H54 (cell line): ENCODE measurements at places on chromosomes 7 and 10.

- DNase-seq = peak; percentile 43
Measured at GRCh38 chr7:106848851-106849442, 16.1 kb upstream of the PIK3CG start.

DNA sequence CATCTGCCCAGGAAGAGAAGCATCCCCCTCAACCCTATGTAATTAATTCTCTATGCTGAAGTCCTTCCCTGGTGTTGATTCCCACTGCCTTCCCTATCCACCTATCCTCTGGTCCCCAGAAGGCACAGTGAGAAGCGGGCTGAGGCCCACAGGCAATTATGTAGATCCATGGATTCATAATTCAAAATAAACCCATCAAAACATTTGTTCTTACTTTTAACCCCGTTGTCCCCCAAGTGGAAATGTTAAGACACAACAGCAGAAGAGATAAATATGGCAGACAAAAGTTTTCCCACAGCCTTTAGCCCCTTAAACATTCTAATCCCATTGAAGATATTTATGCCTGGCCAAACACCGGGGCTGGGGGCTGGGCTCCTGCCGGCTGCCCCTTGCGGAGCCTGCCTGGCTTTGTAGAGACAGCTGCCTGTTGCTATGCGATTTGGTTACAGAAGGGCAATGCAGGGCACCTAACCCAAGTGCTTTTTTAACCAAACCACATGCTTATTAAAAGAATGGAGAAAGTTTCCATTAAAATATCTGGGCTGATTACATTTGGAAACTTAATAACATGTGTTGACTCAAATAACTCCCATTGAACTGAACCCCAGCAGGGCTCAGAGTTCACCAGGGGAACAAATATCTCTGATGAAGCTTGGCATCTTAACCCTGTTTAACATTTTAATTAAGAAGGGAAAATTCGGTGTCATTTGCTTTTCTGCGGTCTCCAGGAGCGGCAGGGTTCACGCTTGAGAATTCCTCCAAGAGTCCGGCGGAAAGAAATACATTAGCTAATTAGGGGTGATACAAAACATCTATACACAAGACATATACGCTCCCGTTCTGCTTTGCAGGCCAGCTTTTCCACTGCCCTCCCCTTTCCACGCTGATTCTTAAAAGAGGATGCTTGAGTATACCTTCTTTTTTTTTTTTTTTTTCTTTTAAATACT, 110.8 kb upstream of the FGFR2 start:
- no peak for DNase-seq

- DNase-seq = no peak
Measured at GRCh38 chr7:152000191-152000590, 25.3 kb upstream of the GALNT11 start.

- no peak for DNase-seq
Measured at GRCh38 chr7:140036224-140036962, 26.4 kb downstream of the PARP12 start.

GRCh38 chr7:136964347-136964746, 95.9 kb downstream of the CHRM2 start:
- no peak for DNase-seq

DNA sequence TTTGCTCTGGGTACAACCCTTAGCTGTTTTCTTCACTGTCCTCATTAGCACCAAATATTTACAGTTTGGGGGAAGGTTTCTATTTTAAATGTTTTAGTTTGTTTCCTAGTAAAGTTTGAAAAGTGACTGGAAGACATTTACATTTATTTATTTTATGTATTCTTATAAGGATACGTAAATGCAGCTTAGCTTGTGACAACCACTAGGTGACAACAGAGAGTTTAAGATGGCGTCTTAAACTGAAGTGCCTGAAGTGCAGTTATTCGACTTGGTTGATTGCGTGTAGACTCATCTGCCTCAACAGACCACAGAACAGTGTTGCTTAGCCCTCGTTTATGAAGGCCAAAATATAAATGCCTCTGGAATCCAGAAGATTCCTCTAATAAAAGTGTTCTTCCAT, 378.2 kb upstream of the MYO3A start:
- no peak for DNase-seq

- DNase-seq = no peak
Measured at GRCh38 chr7:122448893-122449589, 144.5 kb upstream of the FEZF1 start.

DNA sequence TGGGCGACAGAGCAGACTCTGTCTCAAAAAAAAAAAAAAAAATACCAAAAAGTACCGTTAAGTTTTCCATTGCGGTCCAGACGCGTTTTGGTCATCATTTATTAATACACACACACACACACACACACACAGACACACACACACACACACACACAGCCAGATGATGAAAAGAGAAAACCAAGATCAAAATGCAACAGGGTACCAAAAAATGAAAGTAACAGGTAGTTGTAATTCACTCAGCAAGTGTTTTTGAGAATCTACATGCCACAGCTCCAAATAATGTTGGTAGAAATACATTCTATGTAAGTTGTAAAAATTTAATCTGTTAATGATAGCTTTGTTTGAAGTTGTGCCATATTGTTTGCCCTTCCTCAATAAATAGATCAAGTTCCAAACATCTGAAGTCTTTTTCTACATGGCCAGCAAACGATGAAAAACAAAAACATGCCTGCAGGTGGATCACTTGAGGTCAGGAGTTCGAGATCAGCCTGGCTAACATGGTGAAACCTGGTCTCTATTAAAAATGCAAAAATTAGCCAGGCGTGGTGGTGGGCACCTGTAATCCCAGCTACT, 9.4 kb downstream of the YWHAG start:
- no peak for DNase-seq

DNA sequence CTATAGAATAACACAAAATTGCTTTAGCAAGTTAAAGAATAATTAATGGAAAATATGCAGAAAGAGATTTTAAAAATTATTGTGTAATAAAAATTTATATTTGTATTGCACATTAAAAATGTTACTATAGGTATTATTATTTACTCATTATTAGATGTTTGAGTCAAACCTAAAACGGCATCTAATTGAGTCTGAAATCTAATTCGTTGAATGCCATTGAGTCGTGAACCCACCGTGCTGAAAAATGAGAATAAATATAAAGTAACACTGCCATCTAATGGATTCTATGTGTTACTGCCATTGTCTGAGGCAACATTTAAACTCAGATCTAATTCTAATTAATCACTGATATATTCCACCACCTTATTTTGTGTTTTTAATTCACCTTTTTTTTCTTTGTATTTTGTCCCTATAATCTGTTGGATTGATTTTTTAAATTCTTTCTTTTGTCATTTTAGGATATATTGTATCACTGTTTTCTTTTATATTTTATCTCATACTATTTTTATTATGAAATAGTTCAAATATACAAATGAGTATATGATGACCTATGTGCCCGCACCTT, 62.2 kb downstream of the SAMD9 start:
- peak; percentile 8 for DNase-seq

GRCh38 chr7:149449897-149450296, 11.0 kb downstream of the ZNF777 start:
- DNase-seq = no peak

DNA sequence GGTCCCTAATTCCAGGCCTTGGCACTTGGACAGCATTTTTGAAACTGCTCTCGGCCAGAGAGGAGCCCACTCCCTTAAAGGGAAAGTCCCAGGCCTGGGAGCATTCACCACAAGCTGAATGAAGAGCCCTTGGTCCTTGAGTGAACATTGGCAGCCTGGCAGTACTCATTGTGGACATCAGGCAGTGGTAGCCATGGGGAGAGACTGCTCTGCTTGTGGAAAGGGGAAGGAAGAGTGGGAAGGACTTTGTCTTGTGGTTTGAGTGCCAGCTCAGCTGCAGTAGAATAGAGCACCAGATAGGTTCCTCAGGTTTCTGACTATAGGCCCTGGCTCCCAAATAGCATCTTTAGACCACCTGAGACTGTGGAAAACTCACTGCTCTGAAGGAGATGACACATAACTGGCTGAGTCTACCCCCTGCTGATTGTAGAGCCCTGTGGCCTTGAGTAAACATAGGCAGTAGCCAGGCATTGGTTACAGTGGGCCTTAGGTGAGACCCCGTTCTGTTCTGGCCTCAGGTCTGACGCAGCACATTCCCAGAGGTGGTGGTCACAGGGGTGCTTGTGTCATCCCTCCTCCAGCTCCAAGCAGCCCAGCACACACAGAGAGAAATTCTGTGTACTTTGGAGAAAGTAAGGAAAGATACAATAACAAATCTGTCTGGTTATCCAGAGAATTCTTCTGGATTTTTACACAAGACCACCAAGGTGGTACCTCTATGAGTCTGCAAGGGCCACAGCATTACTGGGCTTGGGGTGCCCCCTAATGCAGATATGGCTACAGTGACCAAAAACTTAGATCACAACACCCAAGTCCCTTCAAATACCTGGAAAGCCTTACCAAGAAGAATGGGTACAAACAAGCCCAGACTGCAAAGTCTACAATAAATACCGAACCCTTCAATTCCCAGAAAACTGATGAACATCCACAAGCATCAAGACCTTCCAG, 153.8 kb downstream of the GNAI1 start:
- peak; percentile 13 for DNase-seq

- DNase-seq = no peak
Measured at GRCh38 chr10:58981846-58982245, 194.6 kb upstream of the PHYHIPL start.

- DNase-seq = no peak
Measured at GRCh38 chr7:150897502-150898474, 45.5 kb downstream of the AOC1 start.

DNA sequence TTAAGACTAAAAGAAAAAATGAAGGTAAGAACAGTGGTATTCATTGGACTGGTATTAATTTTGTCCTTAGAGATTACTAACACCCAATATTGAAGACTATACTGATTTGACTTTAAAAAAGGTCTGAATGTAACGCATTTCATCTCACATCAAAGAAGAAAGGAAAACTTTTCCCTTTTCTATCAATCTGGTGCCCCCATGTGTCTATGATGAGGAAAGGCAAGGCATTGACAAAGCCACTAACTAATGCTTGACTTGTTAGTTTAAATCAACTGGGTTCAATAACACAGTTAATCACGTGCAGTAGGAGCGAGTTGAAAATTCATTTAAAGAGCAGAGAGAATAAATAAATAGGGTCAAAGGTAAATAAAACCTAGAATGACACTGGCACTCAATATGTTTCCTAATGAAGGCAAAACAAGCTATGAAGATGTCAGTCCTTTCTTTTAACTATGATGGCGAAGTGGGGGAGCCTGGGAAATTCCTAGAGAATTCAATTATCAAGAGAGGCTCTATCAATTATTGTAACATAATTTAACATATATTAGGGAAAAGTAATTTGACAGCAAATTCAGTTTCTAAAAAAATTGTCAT, 180.9 kb downstream of the ANK3 start:
- no peak for DNase-seq

GRCh38 chr7:41928781-41929180, 225.9 kb upstream of the INHBA start:
- no peak for DNase-seq

DNA sequence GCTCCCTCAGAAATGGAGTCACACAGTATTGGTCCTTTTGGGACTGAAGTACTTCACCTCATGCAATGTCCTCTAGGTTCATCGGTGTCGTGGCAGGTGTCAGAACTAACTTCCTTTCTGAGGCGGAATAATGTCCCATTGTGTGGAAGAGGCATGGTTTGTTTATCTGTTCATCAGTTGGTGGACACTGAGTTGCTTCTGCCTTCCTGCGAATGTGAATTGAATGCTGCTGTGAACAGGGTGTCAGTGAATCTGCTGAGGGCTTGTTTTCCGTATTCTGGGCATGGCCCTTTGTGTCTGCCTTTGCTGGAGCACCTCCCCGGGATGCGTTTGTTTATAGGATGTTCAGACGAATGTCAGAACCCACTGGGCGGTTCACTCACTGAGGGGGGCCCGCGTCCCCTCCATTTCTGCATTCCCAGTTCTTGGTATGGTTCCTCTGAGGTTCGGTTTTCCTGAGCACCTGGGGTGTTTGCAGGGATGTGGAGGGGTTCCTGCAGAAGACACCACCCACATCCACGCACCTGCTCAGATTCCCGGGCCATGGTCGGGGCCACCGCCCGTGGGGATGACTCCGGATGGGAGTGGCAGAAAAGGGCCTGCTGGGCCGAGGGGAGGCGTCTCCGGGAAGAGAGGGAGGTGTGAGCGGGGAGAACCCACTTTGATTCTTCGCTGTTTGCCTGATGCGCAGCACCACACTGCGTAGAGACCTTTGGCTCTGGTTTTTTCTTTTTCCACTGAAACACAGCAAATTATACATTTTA, 33.1 kb downstream of the CHST12 start:
- DNase-seq = no peak

DNA sequence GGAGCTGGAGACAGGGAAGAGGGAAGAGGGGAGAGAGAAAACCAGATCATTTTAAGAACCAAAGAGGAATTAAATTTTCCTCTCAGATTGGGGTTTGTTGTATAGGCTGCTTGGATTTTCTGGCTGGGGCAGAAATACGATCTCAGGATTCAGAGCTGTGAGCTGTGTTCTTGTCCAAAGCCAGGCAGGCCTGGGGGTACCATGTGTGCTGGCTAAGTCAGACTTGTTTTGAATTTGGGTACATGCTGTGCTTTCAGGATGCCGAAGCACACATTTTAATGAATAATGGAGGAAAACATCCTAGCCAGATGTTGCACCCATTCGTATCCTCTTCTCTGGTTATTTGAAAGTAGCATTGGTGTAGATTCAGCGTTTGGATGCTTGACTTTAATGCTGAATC, 170.3 kb upstream of the PODXL start:
- no peak for DNase-seq

- DNase-seq = no peak
Measured at GRCh38 chr10:97154781-97155180, 31.0 kb downstream of the SLIT1 start.

DNA sequence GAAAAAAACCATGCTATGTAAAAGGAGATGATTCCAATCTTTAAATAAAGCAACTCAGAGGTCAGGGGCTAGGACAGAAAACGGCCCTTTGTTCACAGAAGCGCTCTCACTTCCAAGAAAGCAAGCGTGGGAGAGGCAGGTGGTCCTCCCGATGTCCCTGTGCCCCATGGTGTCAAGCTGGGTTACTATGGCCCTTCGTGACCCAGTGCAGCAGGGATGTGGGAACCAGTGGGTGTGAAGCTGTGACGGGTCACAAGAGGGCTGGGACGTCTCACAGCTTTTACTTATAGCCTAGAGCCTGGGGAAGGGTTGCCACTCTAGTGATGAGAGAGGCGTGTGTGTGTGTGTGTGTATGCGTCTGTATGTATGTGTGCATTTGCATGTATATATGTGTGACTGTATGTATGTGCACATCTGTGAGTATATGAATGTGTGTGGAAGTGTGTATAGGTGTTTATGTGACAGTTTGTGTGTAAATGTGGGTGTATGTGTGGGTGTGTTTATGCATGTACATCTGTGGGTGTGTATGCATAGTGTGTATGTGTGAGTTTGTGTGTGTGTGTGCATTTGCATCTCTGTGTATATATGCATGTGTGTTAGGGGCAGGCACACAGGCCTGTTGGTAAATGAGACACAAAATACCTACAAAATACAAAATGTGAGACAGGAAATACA, 25.2 kb downstream of the HTRA1 start:
- no peak for DNase-seq

DNA sequence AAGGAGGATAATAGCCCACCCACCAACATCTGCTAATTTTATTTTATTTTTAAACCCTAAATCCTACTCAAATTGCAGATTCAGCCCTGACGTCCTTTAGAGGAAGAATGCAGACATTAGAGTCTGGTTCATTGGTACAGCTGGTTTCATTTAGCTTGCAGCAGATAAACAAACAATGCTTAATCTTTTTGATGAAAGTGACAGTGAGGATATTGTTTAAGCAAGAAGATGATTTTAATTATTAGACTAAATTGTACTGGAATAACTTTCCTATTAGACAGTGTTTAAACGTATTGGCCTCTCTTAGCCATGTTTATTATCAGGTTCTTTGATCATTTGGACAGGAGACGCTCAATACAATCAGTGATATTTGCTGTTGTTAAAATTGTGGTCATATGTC, 164.8 kb downstream of the CDK14 start:
- DNase-seq = no peak
